Stimulated activated effector memory CD8-positive, alpha-beta T cell treated with anti-CD3 and anti-CD28 coated beads, Interleukin-12 subunit alpha, Interleukin-12 subunit beta, amount 100 ng/mL, for 72 hours (primary cell): ENCODE measurements at places on chromosomes 1 and 21.

GRCh38 chr1:24185076-24185475 lies 2.0 kb downstream of the IFNLR1 start:
- no peak for DNase-seq

DNA sequence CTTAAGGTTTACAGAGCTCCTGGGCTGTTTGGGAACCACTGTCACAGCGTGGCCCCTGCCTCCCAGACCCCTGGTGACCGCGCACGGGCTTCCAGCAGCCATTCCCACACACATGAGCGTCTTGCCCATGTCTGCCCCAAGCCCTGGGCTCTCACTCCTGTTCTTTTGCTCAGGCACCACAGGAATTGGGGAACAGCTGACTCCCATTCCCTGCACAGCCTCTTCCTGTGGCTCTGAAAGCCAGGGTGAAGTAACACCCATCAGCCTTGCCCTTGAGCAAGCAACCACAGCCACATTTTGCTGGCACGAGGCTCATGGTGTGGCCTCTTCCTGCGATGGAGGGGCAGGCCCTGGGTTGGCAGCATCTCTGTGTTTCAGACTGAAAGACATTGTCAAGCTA lies 14.3 kb upstream of the GPR157 start:
- no peak for DNase-seq

GRCh38 chr21:45263534-45263933 lies 24.2 kb downstream of the POFUT2 start:
- no peak for DNase-seq

- peak; percentile 96 for DNase-seq
Measured at GRCh38 chr1:226125097-226125630, 61.4 kb downstream of the ACBD3 start.

GRCh38 chr21:45532826-45533360 lies 9.3 kb downstream of the SLC19A1 start:
- DNase-seq: no peak

DNA sequence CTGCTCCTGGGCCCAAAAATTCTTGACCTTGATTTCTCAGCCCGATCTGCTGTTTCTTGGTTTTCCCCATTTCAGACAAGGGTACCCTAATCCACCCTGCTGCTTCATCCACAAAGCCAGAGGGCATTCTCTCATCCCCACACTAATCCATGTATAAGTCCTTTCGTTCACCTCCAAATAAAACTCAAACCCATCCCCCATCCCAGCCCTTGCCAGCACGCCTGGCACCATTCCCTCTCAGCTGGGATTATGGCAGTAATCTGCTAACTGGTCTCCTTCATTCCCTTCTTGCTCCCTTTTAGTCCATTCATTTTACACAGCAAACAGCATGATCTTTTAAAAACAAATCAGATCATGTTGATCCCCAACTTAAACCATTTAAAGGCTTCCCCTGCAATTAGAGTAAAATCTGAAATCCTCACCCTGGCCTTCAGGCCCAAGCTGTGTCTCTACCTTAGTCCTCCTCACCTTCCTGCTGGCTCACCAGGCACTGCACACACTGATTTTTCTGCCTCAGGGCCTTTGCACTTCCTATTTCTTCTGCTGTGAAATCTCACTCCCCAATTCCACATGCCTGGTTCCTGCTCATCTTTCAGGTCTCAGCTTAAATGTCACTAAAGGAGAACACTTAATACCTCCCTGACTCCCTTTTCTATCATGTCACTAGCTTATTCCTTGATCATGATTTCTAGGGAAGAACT lies 12.2 kb upstream of the TRNP1 start:
- DNase-seq: no peak

DNA sequence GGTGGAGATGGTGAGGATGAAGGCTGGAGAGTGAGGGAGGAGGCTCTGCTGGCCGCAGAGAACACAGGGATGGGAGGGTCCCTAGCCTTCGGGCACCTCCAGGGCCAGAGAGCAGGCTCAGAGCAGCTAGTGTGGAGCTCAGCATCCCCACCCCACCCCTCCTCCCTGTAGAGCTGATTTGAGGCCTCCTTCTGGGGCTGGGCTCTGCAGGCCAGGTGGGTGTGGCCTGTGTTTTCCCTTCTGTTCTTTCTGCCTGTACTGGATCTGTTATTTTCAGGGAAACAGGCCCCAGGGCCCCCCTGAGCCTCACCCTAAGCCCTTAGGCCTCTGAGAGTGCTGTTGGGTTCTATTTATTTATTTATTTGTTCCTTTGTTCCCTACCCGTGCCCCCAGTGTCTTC lies 44.8 kb downstream of the TMCC2 start:
- DNase-seq: no peak

DNA sequence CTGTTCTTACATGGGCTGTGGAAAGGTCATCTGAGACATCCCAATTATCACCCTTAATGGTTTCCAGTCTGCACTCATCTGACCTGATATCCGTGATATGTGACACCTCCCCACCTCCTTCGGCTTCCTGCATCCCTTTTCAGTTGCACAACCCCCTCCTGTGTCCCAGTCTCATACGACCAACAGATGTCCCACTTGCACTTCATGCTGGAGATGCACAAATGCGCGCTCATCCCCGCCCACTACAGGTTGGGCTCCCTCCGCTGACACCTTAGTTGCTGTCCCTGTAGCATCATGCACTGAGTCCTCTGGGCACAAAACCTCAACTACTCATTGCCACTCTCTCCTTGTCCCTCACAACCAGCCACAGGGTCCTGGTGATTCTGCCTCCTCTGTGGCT lies 94.4 kb downstream of the MIS18A start:
- no peak for DNase-seq

GRCh38 chr1:226009650-226010044 lies 10.5 kb upstream of the SDE2 start:
- DNase-seq: no peak

- DNase-seq: no peak
Measured at GRCh38 chr1:53402891-53403655, 56.1 kb upstream of the DMRTB1 start.

- no peak for DNase-seq
Measured at GRCh38 chr1:66452162-66452561, 81.8 kb upstream of the SGIP1 start.

DNA sequence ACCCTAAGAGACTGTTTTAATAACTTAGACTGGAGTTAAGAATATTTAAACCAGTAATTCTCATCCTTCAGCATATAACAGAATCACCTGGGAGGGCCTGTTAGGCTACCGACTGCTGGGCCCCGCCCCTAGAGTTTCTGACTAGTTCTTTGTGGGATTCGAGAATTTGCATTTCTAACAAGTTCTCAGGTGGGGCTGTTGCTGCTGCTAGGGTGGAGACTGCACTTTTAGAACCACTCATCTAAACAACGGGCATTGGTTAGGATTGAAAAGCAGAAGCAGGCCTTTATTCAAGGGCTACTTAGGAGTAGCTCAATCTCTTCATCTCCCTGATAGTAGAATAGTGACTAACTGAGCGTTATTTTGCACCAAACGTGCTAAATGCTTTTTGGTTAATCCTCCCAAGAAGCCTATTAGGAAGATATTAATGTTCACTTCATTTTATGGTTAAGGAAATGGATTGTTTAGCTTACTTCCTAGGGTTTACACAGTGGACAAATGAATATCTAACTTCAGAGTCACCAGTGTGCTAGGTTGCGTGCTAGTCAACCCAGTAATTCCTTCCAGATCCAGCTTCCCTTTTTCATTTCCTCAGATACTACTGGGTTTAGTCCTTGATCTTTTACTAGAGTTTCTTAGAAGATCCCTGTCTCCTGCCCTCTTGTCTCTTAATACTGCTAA lies 31.1 kb upstream of the UAP1 start:
- DNase-seq: no peak

DNA sequence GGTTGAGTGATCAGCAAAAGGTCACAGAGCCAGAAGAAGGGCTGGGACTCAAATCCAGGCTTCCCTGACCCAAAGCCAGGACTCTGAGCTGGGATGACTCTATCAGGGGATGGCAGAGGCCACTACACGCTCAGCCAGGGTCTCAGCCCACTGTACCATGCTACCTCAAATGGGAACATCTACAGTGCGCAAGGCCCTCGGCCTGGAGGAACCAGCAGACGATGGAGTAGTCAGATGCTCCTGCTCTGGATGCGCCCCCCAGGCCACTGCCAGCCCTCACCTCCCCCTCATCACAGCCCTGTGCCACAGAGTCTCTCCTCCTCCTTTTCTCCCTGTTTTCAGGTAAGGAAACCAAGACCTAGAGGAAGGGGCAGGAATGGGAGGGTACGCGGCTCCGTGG lies 39.0 kb downstream of the GLIS1 start:
- DNase-seq: no peak

- DNase-seq: no peak
Measured at GRCh38 chr1:226601456-226601855, 52.9 kb downstream of the STUM start.

GRCh38 chr1:16905110-16905867 lies 9.5 kb downstream of the RNU1-2 start:
- no peak for DNase-seq

DNA sequence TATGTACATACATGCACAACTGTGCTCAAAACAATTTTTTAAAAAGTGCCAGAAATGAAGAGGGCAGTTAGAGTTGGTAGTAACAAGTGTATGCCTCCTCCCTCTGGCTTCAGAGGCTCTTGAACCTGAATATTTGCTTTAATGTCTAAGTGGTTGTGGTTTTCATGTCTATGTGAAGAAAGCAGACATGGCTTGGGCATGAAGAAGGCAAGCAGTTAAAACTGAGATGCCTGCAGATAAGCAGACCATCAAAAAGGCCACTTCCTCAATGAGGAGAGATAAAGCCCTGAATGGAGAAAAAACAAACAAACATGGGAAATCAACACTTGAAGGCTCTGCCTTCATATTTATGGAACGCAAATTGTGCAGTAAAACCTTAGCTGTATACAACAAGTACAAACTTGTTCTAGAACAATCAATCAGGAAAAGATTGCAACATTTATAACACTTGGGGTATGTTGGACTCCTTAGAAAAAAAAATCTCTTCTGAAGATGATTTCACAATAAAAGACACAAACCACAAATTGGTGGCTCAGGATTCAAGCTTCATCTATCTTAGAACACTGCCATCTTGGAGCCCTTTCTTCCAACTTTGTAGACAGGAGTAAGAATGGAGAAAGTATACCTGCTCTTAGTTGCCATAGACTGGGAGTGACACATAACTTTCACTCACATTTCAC lies 52.7 kb upstream of the PLA2G4A start:
- no peak for DNase-seq

DNA sequence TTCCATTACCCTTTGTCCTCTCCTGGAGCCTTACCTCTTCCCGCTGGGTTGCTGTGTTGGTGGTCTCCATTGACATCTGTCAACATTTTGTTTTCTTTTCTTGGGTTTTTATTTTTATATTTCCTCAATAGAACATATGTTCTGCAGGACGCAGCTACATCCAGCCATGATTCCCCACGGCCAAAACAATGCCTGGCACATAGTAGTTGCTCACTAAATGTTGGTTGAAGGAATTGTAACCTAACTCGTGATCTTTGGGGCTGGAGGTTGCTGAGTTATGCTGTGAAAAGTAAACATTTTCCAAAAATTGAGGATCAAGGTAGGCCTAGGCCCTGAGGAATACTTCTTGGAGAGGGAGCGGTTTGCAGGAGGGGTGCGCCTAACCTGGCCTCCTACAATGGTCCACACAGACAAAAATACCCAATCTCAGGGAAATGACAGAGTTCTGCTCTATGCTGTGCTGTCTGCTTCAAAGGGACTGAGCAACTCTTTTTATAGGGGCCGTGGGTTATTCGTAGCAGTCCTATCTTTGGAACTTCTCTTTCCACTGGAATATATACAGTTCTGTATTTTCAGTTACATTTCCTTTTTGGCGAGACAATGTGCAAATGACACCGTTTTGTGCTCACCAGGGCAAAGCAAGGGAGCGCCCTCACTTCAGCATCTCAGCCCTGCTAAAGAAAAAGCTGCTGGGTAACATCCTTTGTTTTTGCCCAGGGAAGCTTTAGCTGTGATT lies 1.4 kb downstream of the PDPN start:
- DNase-seq: no peak
